ENCODE measurements at places on chromosomes 11 and 22.

DNA sequence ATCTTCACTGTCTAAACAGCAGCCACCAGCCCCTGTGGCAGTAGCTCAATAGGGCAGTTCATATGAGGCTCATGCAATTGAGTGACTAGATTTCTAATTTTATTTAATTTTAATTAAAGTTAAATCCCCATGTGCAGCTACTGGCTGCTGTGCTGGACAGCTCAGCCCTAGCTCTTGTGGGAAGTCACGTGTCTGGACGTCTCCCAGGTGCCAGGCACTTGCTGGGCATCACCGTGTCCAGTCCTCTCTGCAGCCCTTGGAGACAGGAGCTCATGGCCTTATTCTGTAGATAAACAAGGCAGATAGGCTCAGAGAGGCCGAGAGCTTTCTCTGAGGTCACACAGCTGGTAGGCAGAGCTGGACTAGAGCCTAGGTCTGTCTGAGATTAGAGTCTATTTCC is 95.0 kb downstream of the ARHGAP8 start:
- DNase-seq: no peak

DNA sequence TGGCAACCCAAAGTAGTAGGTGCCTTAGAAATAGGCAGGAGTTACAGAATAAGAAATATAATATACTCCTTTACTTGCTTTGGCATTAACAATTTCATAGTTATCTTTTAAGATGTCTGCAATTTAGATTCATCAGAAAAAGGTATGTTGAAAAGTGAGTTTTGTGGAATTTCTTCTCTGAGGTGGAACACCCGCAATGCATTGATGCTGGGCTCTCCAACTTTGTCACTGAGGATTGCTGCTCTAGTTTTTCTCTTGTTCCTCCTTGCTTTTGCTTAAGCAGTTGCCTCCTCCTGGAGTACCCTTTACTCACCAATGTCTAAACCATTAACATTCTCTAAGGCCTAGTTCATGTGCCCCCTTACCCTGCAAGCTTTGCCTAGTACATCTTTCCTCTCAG is 14.1 kb upstream of the ME3 start:
- no peak for DNase-seq

GRCh38 chr22:40123387-40123786 is 54.3 kb upstream of the TNRC6B start:
- DNase-seq: no peak

DNA sequence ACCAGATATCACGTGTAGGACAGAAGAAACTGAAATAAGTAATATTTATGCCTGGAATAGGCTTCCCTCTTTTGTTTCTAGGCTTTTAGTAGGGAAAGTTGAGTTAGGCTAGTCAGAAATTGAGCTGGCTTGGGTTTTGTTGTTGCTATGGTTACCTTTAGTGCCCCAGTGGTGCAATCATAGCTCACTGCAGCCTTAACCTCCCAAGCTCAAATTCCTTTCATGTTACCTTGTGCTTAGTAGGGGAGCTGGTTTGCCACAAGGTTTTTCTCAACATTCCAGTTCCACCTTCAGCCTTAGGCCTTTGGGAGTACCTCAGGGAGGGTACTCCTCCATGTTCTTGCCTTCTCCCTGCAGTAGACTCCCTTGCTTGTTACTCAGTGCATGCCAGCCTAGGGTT is 69.1 kb upstream of the SUSD2 start:
- no peak for DNase-seq

- no peak for DNase-seq
These were observed 4.3 kb downstream of the SMTN start for GRCh38 chr22:31085493-31085824.

DNA sequence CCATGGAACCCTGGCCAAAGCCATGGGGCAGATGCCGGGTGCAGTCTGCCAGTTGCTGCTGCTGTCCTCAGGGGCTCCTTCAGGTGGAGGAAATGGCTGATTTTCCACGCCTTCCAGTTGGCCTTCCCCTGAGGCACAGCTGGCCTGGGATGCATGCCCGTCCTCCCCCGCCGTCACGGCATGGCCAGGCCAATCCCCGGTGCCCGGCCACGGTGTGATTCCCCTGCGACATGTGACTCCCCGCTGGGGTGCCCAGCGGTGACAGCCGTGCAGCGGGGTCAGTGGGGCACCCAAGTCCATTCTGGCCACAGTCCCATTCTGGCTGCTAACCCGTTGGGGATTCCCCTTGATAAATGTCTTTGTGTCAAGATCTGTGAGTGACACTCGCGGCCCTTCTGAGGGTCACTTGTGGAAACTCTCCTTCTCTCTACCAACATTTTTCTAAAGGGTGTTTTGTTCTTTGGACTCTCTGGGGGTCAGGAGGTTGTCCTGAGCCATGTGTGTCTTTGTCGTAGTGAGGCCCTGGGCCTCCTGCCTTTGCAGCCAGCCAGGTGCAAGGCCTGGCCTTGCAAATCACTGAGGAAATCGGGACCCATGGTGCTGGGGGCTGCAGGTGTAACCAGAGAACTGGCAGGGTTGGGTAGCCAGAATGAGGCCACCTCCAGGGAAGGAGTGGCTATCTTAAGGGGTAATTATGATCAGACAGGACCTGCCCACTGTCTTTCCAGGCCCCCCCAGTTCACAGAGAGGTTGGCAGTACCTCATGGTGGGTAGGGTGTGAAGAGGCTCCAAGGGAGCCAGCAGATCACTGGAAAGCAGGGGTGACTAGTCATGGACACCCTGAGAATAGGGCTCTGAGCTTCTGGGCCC is 37.1 kb downstream of the KCNQ1OT1 start:
- no peak for DNase-seq

DNA sequence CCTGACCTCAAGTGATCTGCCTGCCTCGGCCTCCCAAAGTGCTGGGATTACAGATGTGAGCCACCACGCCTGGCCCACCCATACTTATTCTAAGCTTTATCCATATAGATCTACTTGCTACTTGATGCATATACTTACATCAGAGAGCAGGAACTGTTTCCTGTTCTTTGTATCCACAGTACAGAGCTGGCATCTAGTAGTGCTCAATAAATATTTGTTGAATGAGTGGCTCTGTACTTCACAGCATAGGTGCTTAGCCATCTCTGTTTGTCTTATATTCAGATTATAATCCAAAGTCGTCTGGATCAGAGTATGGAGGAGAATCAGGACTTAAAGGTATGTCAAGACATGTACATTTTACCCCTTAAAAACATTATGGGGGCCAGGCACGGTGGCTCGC is 38.6 kb upstream of the DLAT start:
- DNase-seq: no peak

GRCh38 chr11:116536416-116536815 is 236.4 kb downstream of the BUD13 start:
- no peak for DNase-seq

DNA sequence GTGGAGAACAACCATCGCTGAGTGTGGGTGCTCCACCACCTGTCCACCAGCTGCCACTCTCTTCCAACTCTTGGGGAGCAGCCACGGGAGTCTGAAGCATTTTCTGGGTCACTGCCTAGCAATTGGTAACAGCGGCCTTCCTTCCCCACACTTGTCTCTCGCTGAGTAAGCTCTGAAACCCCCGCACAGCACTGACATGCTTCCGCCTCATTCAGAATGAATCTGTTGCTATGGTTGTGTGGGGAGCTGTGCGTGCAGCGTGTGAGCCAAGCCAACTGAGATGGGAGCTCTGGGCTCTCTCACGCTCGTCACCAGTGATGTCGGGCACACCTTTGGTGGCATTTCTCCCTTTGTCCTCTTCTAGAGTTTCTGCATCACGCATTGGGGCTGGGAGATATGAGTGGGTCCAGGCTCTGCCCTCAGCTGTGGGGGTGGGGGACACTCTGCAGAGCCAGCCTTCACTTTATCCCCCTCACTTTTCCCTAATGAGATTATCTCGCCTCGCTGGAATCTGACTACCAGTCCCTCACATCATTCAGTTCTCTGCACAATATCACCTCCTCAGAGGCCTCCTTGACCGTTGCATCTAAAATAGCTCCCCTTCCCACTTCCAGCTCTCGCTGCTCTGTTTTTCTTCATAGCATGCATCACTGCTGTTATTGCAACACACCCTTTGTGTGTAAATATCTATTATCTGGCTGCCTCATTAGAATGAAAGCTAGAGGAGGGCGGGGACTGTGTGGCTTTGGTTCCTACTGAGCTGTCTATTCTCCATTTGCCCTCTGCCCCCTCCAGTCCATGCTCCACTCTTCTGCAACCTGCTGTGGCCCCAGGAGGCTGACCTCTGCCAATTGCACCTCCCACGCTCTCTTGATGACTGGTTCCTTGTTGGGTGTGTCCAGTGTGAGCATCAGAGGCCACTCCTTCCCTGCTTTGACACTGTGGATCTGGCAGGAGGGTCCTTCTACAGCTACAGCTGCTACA is 569.9 kb upstream of the CADM1 start:
- DNase-seq: no peak

DNA sequence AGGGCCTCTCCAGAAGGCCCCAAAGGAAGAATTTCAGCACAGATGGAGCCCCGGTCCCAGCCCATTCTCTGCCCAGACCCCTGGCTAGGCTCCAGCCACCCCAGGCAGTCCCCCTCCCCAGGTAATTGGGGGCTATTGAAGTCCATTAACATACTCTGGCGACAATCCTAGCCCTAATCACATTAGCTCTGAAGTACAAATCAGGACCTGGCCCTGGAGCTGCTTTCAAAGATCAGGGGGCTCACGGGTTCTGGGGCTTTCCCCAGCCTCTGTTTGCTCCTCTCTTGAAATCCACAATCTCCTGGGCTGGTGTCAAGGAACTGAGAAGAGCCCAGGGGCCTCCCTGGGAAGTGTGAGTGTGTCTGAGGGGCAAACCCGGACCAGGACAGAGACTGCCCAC is 22.3 kb downstream of the FGF4 start:
- no peak for DNase-seq

DNA sequence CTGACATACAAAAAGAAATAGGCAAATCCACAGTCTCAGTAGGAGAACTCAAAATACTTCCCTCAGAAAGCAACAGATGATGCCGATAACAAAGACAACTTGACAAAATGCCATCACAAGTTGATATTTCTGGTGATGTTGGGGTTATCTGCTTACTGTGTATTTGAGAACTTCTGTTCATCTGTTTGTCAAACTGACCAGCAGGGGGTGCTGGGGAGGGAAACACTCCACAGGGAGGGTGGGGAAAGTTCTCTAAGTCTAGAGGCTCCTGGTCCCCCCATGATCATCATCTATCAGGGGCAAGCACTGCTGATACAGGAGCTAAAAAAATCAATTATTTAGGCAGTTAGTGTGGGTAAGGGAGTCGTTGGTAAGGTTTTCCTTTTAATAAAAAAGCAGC is 19.2 kb downstream of the GLYATL1 start:
- no peak for DNase-seq

DNA sequence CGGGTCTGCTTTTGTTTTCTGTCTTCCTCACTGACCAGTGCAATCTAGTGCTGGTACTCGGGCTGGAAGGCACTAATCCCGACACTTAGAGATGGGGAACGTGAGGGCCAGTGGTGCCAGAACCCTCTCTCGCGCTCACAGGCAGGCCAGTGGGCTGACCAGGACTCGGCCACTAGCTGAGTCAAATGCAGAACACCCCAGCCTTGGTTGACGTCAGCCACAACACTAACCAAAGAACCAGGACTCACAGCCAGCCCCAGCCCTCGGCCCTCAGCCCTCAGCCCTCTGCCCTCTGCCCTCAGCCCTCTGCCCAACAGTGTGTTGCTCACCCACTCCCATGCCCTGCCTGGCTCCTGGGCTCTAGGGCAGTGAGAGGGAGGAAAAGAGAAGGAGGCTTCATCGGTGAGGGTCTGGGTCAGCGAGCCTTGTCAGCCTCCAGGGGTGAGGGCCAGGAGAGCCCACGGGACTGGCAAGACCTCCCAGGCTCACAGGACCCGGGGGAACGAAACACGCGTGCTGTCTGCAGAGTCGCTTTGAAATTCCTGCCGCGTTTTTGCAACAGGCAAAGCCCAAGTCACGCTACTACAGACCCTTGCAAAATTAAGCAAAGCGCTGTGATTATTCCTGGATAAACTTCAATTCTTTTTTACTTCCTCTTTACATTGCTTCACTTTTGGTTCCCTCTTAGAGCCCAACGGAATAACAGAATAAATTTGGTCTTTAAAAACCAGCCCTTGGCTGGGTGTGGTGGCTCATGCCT is 27.5 kb downstream of the KIAA0930 start:
- peak; percentile 45 for DNase-seq

DNA sequence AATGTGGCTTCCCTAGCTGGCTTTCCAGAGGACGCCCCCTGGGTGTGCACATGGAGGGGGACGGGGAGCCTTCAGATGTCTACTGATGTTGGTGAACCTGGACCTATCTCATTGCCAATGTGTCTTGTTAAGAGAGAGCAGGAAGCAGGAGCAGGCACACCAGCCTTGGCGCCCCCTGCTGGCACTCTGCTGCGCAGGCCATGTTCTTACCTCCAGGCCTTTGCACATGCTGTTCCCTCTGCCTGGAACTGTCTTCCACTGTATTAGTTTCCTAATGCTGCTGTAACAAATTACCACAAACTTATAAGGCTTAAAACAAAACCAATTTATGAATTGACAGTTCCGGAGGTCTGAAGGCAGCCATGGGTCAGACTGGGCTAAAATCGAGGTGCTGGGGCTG is 23.6 kb upstream of the MN1 start:
- DNase-seq: no peak

GRCh38 chr22:25051983-25052710 is 99.6 kb downstream of the KIAA1671 start:
- no peak for DNase-seq

- DNase-seq: no peak
These were observed 384.6 kb downstream of the BUD13 start for GRCh38 chr11:116388146-116388545.

DNA sequence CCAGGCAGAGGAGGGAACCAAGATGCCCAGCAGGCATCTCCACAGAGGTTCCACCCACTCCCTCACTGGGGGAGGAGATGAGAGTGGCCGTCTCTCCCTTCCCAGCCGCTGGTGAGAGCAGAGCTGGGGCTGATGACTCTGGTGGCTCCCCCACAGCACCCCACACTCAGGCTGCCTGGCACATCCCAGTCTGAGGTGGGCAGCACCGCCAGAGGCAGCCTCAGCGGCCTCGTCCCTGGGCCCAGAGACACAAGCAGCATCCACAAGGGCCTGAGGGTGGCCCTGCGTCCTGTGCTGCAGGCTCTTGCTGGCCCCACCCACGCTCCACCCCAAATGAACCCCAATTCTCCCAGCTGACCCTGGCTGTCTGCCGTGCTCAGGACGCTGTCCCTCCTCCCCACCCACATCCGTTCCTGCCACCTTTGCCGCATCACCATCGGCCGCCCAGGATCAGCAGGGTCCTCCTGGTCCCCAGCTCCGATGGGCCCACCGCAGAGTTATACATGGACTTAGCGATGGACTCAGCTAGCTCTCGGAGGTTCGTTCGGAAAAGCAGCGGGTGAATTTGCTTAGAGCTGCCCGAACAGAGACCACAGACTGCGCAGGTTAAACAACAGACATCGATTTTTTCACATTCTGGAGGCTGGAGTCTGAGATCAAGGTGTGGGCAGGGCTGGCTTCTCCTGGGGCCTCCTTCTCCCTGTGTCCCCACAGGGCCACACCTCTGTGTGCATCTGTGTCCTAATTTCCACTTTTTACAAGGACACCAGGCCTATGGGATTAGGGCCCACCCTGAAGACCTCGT is 20.2 kb upstream of the CTSD start:
- no peak for DNase-seq

DNA sequence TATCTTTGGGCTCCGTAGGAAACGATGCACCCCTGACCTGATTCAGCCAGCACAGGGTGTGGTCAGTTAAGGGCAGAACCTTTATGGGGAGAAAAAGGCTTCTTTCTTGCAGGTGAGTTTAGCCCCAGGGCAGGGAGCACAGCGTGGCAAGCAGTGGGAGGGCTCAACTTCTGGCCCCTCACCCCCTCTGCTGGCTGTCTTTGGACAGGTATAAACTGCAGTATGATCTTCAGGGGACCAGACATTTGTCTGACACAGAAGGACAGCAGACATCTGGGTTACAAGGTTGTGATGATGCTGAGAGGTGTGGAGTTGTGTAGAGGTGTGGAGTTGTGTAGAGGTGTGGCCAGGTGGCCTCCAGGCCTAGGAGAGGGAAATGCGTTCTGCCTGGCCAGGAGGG is 324.0 kb upstream of the PLET1 start:
- no peak for DNase-seq
